ENCODE measurements at places on chromosomes 1 and 21.

DNA sequence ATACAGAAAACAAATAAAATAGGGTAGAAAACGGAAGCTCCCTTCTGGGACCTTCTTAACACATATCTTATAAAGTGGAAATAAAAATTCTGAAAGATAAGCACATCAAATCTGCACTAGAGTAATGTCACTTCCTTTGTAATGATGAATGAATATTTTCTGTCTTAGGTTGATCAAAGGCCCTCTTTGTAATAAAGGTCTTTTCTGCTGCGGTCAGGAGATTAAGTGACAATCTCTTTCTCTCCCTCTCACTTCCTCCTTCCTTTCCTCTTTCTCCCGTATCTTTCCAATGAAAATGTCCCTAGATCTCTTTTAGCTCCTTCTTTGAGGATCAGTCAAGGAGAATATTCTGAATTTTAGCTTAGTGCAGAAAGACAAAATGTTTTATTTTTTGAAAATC is 33.8 kb downstream of the TMCO1 start:
- DNase-seq: no peak

GRCh38 chr1:45647248-45648021 is 23.6 kb upstream of the CCDC17 start:
- no peak for DNase-seq

GRCh38 chr1:168069384-168069783 is 67.3 kb downstream of the GPR161 start:
- DNase-seq: no peak

DNA sequence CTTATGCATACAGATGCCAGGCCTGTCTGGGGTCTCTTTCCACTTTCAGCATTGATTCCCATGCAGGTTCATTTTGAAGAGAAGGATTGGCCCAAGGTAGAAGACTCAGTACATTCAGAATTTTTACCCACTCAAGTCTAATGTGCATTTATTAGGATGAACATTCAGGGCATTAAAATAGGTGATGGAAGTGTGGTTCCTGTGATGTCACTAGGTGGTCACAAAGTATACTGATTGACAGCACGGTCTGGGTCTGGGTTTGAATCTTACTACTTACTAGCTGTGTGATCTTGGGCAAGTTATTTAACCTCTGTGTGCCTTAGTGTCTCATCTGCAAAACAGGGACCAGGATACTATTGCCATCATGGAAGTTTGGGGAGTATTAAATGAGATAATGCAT is 711 bp upstream of the ZNF648 start:
- DNase-seq: no peak

DNA sequence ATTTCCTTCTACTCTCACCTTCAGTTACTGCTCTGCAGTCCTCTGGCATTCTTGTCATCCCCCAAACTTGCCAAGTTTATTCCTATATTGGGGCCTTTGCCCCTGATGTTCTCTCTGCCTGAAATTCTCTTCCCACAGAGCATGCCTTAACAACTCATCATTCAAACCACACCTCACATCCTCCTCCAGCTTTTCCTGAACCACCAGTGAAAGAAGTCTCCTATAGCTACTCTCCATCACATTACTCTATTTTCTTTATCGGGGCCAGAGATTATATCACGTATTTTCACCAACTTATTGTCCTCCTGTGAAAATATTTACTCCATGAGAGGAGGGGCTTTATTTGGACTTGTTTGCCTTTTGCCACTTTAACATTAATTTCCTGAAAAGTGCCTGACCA is 32.1 kb downstream of the EXTL2 start:
- no peak for DNase-seq

- no peak for DNase-seq
Observed at GRCh38 chr1:26697431-26697977, 1.7 kb downstream of the ARID1A start.

- DNase-seq: no peak
Observed at GRCh38 chr1:94115900-94116436, 5.0 kb downstream of the ABCA4 start.

GRCh38 chr1:204503913-204504519 is 9.4 kb upstream of the PIK3C2B start:
- no peak for DNase-seq

- DNase-seq: no peak
Observed at GRCh38 chr1:159930634-159931033, 5.3 kb upstream of the TAGLN2 start.
